NCI-H2081 treated with DMSO at 0.1 percent for 48 hours (cell line): ENCODE measurements at places on chromosomes 3 and 15.

GRCh38 chr3:139764936-139765335 is 87.2 kb upstream of the NMNAT3 start:
- no peak for DNase-seq

- no peak for DNase-seq
These were observed 15.4 kb downstream of the DPH3 start for GRCh38 chr3:16249336-16249735.

- no peak for DNase-seq
These were observed 548.5 kb downstream of the OCA2 start for GRCh38 chr15:27550635-27551034.

- no peak for DNase-seq
These were observed 84.7 kb upstream of the THBS1 start for GRCh38 chr15:39495871-39496840.

GRCh38 chr3:42718338-42718737 is 15.7 kb upstream of the HHATL start:
- DNase-seq, result no peak

- DNase-seq, result no peak
These were observed 14.7 kb upstream of the PLA2G4F start for GRCh38 chr15:42171122-42171521.

DNA sequence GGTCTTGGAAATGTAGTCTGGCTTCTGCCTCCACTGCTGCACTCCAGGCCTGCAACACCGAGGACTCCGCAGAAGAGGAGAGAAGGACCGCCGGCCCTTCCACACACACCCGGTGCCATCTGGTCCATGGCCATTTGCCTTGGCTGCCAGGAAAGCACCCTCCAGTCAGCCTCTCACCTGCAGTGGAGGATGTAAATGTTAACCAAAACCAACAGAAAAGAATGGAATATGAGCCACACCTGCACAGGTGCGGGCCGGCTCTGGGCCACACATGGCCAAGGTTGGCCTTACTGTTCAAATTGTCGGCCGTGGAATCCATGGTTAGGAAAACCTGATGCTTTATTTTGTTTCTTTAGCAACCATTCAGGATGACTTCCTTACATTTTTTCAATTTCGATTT is 178.3 kb upstream of the C2CD4B start:
- no peak for DNase-seq

- no peak for DNase-seq
These were observed 5.3 kb downstream of the ACVR2B start for GRCh38 chr3:38458796-38459498.

DNA sequence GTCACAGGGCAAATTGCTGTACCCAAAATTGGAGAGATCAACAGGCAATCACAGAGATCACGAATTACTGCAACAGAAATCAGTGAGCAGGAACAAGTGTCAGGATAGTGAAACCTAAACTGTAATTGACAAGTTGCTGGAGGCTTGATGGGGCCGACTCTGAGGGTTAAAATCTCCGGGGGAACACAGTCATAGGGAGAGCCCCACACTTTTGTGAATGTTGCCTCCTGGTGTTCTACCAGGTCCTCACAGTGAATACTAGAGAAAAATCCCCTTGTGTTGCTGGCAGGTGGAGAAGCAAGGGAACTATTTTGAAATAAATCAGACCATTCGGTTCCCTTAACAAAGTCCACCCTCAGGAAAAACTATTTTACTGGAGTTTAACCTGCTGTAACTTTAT is 697.5 kb upstream of the CBLB start:
- DNase-seq, result no peak

DNA sequence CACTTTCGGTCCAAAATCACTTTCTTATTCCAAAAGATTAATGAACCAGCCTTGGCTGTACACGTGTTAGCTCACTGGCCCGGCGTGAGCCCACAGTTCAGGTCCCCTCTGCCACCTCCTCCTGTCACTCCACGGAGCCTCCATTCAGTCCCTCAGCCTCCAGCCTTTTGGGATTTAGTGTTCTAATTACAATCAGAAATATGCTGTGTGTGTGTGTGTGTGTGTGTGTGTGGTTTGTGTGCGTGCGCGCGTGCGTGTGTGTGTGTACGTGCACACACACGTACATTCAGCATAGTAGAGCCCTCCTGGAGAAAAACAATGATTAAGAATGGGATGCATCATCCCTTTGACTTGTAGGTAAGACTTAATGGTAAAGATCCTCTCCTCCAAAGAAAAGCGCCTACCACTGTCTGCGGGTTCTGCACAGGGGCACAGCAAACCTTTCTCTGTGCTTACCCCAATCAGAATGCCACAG is 801 bp downstream of the CA12 start:
- DNase-seq, result no peak

DNA sequence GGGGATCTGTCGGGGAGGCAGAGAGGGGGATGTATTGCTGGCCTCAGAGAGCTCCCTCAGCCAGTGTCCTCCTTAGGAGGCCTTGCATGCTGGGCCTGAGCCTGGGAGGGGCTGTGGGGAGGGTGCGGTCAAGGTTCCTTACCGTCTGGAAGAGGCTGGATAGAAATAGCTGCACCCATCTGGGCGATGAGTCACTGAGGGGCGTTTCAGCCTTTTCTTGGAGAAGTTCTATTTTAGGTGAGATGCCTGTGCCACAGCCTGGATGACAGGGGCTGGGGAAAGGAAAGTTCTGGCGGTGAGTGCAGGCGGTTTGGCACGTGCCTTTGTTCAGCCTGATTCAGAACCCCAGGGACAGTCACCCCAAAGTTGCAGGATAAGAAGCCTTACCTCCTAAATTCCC is 35.7 kb upstream of the APEH start:
- DNase-seq, result no peak

DNA sequence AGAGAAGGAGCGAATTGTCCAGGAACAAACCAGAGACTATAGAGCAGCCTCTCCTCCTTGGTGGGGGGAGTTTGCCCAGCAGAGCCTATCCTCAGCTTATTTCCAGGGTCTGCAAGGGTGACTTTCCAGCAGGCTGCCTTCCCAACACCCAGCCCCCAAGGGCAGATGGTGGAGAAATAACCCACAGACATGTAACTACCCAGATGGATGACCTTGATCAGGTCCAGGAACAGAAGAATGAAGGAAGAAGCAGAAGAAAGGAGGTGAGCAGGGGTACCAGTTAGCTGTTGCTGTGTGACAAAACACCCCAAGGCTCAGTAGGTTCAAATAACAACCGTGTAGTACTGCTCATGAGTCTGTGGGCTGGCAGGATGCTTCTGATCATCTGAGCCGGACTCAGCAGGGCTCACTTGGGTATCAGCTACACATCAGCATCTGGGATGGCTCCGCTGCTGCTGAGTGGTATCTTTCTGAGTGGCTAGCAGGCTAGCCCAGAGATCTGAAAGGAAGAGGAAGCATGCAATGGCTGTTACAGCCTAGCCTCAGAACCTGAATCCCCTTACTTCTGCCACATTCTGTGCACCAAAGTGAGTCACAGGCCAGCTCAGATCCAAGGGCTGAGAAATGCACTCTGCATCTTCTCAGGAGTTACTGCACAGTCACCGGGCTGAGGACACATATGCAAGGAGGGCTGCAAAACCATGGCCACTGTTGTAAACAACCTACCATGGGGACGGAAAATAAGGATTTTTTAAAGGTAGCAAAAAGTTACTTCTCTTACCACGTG is 22.2 kb upstream of the TXNRD3 start:
- DNase-seq, result no peak

DNA sequence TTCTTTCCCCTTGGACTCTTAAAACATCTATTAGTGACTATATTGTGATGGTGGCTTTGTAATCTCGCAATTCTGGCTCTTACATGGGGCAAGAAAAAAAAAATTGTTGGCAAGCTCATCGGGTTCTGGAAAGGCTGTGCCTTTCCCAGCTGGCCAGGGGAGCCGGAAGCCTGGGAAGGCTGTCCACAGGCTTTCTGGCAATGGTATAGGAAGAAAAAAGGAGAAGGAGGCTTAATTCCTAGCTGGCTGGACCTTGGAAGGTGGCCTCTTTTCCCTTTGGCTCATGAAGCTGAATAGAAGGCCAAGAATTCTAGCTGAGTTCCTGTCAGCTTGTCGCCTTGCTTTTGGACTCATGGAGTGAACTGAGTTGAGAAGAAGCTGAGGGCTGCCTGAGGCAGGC is 243.5 kb upstream of the SEMA6D start:
- DNase-seq, result no peak

- no peak for DNase-seq
These were observed 817 bp downstream of the CLK3 start for GRCh38 chr15:74616366-74616939.

DNA sequence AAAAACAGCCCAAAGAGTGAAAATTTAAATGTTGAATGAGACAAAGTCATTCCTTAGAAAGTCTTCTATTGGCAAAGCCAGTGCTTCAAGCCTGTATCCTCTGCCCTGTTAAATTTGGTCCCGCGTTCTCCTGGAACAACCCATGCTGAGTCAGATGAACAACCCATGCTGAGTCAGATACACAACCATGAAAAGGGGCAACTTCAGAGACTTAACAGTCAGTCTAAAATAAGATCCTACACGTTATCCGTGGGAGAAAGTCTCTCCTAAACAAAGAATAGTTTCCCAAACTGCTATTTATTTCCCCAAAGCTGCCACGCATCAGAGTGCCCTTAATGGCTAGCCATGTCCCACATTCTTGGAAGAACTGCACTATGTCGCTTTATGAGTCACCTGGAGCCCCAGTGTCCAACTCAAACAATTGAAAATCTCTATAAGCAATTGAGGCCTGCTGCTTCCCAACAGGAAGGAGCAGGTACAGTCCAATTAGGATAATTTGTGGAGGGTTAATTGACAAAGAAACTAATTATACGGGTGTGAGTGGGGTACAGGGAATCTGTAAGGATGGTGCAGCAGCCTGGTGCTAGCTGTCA is 66.1 kb downstream of the WHAMM start:
- DNase-seq, result no peak

DNA sequence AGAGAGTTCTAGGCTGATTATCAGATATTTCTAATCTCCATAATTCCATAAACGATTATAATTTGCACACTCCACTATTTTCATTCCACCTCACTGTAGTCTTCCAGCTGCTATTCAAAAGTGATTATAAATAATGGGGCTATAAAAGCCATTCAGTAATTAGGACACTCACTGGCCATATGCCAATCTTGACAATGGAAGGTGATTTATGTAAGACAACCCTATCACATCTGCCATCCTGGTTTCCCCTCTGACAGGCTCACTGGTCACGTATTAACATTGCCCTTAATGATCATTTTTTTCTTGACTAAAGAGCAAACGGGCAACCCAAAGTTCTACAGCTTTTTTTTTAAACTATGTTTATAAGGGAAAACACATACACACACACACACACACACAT is 402.4 kb downstream of the MAGI1 start:
- DNase-seq, result no peak

DNA sequence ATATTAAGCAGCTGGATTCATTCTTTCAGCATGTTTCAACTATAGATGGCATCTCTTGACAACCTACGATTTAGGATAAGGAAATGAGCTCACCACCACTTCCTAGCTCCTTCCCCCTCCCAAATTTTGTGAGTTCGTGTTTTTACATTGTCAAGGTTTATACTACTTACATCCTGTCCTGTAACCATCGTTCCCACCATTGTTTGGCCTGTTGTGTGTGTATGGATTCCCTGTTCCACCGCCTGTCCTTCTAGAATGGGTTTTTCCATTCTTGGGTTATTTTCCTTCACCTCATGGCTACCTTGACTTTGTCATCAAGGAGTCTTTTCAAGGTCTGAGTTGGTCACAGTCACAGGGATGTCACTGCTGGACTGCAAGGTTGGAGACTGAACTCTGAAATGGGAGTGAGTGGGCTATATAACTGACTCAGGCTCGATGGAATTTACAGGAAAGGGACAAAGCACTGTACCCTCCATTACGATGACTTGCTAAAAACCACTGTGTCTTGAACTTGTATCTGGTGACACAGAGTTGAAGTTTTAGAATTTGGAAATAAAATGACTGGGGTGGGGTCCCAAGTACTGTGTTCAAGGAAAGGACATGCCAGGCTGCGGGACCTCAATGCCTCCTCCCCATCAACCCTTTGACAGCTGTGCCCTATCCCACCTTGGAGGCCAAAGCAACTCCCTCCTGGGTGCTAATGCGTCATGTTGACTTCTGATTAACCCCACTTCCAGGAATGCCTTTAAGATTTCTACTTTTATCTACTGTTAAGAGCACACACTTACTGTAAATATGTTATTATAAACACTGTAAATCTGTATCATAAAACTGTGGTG is 66.8 kb upstream of the BLM start:
- DNase-seq, result no peak

DNA sequence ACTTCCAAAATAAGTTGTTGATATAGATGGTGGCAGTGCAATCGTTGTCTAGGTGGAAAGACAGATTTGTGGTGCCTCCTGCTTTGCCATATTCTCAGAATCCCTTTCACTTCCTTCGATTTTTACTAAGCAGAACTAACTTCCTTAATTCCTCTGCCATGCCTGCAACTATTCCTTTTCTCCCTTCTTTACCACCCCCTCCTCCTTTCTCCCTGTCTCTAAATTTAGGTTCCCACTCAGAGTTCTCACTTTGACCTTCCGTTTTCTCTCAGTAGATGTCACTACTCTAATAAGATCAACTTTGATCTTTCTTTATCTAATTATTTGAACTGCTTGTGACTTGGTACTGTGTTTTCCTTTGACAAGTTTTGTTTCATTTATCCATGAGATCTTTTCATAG is 351.2 kb downstream of the LPP start:
- DNase-seq, result no peak

- no peak for DNase-seq
These were observed 36.4 kb upstream of the WNT5A start for GRCh38 chr3:55523471-55523870.

- DNase-seq, result no peak
These were observed 101.2 kb upstream of the ZBTB20 start for GRCh38 chr3:115248274-115248673.

DNA sequence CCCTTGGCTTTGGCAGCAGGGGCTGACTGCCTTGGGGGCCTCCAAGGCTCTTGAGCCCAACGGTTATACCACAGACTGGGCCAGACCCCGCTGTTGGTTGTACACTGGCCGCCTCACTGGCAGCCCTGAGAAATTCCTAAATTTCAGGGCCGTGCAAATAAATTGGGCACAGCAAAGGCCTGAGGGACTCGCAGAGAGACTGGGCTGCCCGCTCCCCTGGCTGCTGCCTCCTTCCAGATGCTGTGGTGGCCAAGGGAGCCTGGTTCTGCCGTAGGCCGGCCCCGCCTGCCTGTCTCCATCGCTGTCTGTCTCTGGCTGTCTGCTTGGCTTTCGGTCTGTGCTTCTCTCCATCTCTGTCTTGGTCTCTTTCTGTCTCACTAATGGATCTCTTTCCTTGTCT is 9.0 kb downstream of the FBLN2 start:
- no peak for DNase-seq
